Coronary artery (tissue), 2 donors: ENCODE measurements at places on chromosomes 12 and 14.

GRCh38 chr12:93753838-93754429 is 76.8 kb downstream of the CRADD start:
- no peak for DNase-seq

GRCh38 chr12:74391283-74391682 is 146.4 kb upstream of the ATXN7L3B start:
- no peak for DNase-seq

GRCh38 chr12:88144546-88145468 is 2.7 kb downstream of the TMTC3 start:
- DNase-seq = no peak

GRCh38 chr12:119758722-119759121 is 90.8 kb downstream of the PRKAB1 start:
- no peak for DNase-seq

DNA sequence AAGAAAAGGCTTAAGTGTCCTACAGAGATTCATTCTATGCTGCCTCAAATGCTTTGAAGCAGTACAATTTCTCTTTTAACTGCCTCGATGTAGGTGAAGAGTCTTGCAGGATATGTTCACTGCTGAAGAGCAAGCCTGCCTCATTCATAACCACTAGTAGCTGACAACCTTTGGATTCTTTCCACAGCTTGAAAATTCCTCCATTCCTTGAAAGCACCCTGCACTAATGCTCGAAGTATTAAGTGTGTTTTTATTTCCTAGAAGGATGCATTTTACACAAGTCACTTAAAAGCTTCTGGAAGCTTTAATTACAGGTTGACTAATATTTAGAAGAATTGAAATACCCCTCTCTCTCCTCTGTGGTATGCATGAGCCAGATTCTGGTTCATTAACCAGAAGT is 429.4 kb downstream of the DIO2 start:
- DNase-seq = no peak

DNA sequence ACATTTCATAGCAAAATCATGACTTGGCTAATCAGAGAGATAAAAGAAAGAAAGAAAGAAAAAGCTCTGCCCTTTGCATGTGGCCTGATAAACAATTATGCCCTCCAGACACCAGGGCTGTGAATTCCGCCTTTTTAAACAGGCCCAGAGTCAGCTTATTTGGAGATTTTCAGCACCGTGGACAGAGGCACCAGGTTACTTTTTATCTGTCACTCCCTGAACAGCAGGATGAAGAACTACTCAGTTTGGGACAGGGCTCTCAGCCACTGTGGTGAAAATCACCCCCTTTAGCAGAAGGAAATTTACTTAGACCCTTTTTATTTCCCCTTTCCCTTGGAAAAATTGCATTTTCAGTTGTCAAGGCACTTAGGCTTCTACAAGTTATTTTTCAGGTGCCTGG is 359.9 kb downstream of the NRXN3 start:
- no peak for DNase-seq

GRCh38 chr14:77039285-77040058 is 11.0 kb upstream of the IRF2BPL start:
- no peak for DNase-seq

GRCh38 chr14:70808416-70809224 is 693 bp downstream of the MAP3K9 start:
- no peak for DNase-seq

GRCh38 chr14:20412411-20412810 is 890 bp downstream of the TEP1 start:
- DNase-seq = no peak

DNA sequence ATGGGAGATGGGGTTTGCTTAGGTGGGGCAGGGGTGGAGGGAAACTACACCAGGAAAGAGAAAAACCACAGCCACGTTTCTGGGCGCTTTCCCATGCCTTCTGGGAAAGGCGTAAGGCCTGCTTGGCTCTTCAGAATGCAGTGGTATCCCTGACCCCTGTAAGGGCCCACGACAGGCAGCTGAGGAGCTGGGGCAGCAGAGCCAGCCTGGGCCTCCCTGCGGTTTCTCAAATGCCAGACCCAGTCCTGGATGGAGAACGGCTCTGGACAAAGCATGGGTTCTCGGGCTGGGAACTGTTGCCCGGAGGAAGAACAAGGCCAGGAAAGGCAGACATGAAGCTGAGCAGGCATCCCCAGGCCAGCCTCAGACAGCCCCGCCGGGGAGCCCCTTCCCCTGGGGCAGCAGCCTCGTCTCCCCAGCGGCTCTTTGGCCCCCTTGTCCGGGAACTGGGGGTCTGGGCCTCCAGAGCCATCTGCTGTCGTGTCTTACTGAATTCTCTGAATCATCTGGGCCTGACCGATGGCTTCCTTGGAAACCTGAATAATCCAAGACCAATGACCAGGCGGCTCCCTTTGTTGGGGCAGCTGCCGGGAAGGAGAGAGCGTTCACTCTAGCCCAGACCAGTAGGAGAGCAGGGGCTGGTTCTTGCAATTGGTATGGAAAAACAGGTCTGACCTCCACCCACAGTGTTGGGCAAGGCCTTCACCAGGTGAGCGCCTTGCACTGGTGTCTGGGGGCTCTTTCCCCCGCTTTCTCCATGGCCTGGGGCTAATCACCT is 64.0 kb upstream of the RIN3 start:
- no peak for DNase-seq

GRCh38 chr12:106841510-106842302 is 67.2 kb downstream of the RIC8B start:
- no peak for DNase-seq

- DNase-seq = no peak
Measured at GRCh38 chr14:56145965-56146364, 27.8 kb downstream of the PELI2 start.

DNA sequence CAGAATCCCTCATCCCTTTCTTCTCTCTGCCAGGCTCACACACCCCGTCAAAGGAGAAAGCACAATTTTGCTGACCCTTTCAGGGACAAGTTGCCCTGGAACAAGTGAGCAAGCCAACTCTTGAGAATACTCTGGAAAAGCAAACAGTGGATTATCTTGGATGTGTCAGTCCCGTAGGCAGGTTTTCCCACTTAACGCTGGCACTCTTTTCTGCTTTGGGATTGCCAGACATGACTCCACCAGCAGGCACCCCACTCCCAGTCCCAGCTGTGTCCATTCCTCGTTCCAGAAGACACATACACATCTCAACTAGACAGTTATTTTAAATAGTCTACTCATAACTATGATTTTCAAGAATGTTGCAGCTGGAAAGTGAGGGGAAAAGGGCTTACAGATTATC is 145.5 kb upstream of the CDKN3 start:
- no peak for DNase-seq

GRCh38 chr12:122860854-122861586 is 25.8 kb downstream of the HIP1R start:
- no peak for DNase-seq

GRCh38 chr12:29157486-29157946 is 8.4 kb downstream of the FAR2 start:
- DNase-seq = no peak

DNA sequence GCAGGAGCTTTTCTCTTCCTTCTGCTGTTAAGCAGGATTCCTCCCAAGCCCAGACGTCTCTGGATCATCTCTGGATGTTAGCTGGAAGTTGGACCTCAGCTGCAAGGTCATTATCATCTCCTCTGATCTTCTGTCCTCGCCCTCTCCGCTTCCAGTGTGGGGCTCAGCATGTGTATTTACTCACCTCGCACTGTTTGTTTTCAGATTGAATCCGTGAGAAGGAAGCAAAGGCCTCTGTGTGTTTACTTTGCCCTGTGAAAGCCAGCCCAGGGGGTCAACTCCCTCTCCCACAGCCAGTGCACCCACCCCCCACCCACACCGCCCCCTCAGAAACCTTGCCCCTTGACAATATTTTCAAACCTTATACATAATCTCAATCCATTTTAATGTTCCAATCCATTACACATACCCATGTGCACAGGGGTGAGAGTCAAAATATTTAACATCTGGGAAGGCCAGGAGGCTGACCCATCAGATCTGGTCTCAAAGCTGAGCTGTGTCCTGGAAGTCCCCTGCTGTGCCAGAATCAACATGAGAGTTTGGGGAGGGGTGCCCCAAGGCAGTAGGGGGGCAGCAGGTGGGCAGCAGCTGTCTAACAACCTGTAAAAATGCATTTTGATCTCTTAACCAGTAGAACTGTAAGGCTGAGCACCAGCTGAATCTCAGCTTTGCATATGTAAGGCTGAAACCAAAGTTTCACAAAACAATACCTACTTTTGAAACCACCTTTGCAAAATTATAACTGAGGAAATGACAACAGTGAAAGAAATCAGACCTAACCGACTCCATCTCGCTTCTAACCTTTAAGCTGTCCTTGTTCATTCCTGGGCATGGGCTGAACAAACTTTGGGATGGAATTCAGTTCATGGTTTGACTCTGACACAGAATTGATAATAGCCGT is 157.9 kb downstream of the ZNF664 start:
- no peak for DNase-seq

GRCh38 chr12:92539110-92539749 is 163.6 kb upstream of the PLEKHG7 start:
- DNase-seq = no peak

GRCh38 chr14:22276913-22277816 is 311.9 kb downstream of the DAD1 start:
- no peak for DNase-seq

DNA sequence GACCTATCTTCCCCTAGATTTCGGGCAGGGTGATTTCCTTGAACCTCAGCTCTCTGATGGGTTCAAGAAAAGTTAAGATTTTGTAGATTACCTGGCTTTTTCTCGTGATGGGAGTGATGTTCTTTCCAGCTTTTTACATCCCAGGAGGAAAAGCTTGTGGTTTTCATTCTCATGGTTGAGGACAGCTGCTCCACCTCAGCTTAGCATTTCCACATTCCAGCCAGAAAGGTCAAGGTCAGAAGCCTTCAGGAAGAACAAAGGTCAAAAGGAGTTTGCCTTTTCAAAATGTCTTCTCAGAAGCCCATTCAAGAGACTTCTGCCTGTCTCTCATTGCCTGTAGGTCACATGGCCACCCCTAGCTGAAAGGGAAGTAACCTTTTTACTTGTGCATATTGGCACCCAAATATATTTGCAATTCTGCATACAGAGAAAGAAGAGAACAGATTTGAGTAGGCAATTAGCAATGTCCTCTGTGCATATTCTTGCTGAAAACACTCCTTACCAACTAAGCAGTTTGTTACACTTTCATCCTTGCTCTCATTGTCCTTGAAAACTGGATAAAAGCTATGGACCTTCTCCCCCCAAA is 6.6 kb upstream of the ADGRD1 start:
- no peak for DNase-seq

DNA sequence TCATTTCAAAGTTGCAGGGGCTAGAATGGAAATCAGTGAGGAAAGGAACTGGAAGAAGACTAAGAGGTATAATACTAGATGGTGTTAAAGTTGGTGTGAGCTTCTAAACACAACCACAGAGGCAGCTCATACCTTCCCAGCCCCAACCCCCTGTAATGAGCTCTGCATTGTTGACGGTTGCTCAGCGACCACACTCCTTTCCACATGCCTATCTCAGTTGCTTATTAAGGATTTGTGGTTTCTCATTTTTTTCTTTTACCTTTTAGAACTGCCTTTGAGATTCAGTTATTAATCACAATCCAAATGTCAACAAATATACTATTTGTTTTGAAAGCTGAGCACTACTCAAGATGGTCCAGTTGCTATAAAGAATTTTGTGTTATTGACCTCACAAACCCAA is 62.1 kb upstream of the KIF21A start:
- no peak for DNase-seq

GRCh38 chr12:88529531-88530488 is 50.5 kb downstream of the KITLG start:
- no peak for DNase-seq

- no peak for DNase-seq
Measured at GRCh38 chr14:84749191-84749955, 780.6 kb upstream of the FLRT2 start.

DNA sequence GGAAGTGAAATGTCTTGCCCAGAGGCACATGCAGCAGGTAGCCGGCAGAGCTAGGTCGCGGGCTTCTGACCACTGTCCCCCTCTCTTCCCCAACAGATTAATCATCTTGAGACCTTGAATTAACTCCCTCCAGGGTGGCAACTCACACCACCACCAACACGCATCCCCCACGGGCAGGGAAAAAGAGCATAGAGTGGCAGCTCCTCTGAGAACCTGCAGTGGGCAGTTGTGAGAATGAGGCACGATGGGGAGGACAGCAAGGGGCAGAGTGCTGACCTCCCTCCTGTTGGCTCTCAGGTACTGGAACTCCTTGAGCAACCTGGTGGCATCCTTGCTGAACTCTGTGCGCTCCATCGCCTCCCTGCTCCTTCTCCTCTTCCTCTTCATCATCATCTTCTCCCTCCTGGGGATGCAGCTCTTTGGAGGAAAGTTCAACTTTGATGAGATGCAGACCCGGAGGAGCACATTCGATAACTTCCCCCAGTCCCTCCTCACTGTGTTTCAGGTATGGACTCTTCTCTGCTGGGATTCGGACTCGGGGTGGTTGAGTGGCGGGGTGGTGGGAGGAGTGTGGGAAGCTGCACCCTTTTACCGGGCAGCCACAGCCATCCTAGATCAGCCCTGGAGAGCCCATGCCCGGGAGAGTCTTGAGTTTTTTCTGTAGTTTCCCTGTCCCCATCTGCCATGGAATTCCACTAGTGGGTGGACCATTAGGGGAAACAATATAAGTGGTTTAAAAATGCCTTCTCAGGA is 213.3 kb upstream of the FKBP4 start:
- DNase-seq = no peak

DNA sequence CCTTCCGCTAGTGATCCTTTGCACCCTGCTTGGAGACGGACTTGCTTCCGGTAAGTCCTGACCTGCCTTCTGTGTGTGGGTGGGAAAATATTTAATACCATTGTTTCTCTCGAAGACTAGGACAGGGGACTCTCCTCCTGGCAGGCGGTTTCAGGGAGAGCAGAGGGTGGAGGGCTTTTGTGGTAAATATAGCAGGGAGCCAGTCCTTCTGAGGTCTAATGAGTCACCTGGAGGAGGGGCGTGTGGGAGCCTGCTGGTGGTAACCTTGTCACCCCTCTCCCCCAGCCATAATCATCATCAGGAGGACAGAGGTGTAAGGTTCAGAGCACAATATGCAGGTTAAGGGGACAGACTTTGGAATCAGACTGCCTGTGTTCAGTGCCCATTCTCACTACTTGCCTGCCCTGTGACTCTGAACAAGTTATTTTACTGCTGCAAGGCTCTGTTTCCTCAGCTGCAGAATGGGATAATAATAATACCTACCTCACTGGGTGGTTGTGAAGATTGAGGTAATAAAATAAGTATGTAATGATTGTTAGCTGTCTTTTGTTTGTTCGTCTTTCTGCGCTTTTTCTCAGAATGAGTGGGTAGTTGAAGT is 47.4 kb downstream of the SUSD6 start:
- no peak for DNase-seq
